Cardiac septum (tissue), 1 donor: ENCODE measurements at places on chromosomes 16 and 17. TPM values are rescaled to one million over a fixed set of nuclear protein-coding genes. Genes with fewer than 3 reads are reported as not detected.

DNA sequence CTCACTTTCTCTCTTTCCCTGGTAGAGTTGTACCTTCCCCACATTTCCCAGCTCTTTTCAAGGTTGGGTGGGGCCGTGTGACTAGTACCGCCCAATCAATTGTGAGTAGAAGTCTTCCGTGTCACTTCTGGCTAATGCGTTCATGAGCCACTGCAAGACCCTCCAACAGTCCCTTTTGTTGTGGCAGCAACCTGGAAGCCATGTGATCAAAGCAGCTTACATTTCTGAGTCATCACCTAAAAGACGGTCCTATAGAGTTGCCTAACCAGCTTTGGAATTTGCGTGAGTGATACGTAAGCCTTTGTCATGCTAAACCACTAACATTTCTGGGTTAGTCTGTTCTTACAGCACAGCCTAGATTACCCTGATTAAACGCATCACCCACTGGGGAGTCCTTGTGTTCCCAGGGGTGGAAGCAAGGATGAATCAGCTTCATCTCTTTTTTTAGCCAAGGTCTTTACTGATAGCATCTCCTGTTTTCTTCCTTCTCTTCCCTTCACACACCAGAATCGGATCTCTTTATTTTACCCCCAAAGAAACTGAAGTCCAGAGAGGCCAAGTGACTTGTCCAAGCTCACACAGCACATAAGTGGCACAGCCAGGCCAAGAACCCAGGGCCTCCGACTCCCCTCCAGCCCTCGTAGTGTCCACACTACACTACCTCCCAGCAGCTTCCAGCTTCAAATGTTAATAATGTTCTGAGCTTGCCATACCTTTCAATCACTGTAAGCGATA lies 366.3 kb upstream of the XYLT1 start:
- no peak for DNase-seq

The RPS15A gene
- total RNA-seq, result 510 TPM

- no peak for DNase-seq
These were observed 10.9 kb downstream of the DLX4 start for GRCh38 chr17:49979748-49980479.

DNA sequence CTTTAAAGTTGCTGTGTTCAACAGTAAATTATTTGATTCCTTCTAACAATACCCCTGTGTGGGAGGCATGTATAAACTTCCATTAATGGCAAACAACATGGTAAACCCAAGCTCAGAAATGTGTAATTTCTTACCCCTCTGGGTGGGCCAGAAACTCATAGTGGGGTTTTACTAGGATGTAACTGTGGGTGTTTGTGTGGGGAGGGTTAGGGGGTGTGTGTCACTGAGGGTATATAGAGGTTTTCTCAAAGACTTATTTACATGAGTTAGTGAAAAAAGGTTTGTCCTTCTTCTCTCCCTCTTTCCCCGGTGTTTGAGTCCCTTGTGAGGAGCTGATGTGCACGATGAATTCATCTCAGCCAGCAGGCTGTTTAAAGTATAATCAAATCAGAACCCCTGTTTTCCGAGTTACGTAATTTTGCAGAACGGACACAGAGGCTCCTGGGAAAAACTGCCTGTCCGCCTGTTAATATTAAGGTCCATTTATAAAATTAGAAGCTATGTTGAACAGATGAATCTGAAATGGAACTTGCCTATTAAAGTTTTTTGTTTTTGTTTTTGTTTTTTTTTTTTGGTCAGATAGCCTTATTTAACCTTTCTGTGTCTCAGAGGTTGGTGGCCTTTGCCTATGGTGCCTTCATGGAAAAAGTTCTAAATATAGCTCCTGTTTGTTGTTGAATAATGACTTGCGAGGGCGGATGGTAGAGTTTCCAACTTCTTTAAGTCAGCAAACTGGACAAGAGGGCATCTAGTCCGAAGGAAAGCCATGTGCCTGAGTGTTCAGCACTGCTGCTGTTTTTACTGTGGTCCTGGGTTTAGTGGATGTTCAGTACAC lies 73.3 kb downstream of the MSI2 start:
- DNase-seq, result peak; percentile 50

DNA sequence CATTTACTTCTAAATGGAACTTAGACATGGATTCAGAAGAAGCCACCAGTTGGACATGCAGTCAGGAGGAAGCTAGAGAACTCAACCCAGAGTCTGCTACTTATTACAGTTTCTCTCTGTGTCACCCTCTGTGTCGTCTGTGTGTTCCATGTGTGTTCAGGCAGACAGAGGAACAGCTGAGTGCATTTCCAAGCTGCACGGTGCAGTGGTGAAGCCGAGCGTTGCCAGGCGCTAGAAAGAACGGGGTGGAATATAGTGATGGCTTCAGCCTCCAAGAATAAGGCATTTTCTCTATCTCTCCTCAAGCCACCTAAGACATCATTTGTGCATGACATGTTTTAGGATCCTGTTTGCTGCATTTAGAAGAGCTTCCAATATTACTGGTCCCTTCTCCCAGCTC lies 101.1 kb upstream of the CCL2 start:
- DNase-seq, result no peak

- no peak for DNase-seq
These were observed 13.3 kb upstream of the PABPN1L start for GRCh38 chr16:88879788-88880055.

- DNase-seq, result no peak
These were observed 144.6 kb upstream of the PLCG2 start for GRCh38 chr16:81634380-81635062.

GRCh38 chr17:10036511-10037061 lies 131.5 kb upstream of the RCVRN start:
- peak; percentile 88 for DNase-seq

The MYH2 gene
- 0.22 TPM for total RNA-seq

The CCL11 gene
- total RNA-seq, result 3.2 TPM

The SDK2 gene
- total RNA-seq, result 3.0 TPM

DNA sequence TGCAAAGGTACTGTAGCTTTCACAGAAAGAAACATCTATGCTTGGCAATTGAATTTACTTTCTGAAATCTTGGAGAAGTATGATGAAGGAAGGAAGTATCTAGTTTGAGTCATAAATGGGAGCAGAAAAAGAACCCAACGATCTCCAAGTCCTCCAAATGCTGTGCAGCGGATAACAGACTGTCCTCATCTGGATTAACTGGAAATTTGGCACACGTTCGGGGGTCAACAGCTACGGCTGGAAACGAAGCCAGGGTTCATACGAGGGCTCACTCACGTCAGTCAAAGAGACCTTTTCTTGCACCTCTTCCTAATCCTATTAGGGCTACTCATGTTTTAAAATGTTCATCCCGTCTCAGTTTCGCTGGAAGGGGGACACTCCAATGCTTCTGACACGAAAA lies 152.0 kb downstream of the ZFHX3 start:
- DNase-seq, result no peak

- no peak for DNase-seq
These were observed 4.4 kb downstream of the GJD3 start for GRCh38 chr17:40360091-40360490.

The PROCA1 gene
- total RNA-seq, result 2.0 TPM

- no peak for DNase-seq
These were observed 37.6 kb downstream of the SALL1 start for GRCh38 chr16:51113236-51114125.

The TBC1D3 gene
- total RNA-seq, result not detected

GRCh38 chr16:72840631-72841381 lies 207.1 kb downstream of the ZFHX3 start:
- DNase-seq, result peak; percentile 36

The MARCHF10 gene
- not detected for total RNA-seq

- no peak for DNase-seq
These were observed 11.0 kb upstream of the BBS2 start for GRCh38 chr16:56530872-56531271.

DNA sequence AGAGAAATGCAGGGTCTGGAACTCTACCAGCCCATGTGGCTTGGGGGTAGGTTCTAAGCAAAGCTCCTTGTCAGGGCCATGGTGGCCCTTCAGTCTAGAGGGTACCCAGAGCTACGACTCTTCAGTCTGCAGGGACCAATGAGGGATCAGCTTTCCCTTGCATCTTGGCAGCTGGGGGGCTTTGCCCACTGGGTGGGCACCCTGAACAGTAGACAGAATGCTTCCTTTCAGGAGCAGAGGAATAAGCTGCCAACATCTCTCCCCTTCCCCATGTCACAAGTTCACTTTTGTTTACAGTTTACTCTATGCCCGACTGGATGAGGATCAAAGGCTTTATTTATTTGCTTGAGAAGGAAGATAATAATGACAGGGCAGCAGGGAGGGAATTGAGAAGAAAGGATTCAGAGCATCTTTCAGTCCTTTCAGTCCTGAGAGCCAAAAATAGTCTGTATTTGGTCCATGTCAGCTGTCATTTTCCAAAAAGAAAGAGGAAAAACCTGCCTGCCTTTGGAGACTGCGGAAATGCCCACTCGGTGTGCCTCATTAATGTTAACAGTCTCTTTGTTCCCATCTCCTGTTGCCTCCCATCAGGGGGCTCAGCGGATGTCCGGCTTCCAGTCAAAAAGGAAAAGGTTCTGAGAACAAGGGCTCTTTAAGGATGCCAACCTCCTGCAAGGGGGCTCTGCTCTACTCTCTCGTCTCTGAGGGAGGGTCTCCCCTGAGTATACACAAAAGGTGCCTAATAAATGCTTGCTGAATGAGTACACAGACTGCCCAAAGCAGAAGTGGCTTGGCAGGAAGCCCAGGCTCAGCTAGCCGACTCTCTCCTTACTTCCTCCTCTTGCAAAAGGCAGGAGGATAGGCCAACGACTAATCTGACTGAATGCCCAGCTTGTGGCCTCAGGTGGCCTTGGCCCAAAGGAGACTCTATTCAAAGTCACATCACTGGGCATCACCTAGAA lies 17.1 kb downstream of the TRAF4 start:
- peak; percentile 87 for DNase-seq

The CHST4 gene
- not detected for total RNA-seq

The RHBDF1 gene
- 31.4 TPM for total RNA-seq

The ANKFN1 gene
- not detected for total RNA-seq

GRCh38 chr17:40707745-40708144 lies 4.2 kb upstream of the KRT24 start:
- DNase-seq, result no peak

GRCh38 chr17:76248013-76248782 lies 7.9 kb upstream of the RNF157 start:
- no peak for DNase-seq

GRCh38 chr16:15618392-15618791 lies 24.6 kb downstream of the MARF1 start:
- DNase-seq, result no peak

DNA sequence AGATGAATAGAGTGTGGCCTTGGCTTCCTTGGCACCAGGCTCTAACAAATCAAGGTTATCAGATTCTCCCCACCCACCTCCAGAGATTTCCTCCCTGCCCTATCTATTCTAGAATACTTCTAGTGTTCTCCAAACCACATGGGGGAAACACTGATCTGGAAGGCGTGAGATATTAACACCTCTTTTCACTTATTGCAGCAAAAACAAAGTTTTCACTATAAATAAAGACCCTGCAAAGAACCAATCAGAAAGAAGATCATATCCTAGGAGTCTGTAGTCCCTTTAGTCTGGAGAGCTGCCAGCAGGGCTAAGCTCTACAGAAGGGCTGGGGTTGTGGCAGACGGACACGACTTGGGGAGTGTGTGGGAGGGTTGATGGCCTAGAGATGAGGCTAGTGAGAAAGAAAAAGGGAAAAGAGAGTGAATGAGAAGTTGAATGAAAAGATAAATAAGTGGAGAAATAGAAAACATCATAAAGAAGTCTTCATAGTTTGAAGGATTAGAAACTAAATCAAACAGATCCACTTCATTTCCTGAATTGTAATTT lies 8.6 kb upstream of the SKAP1 start:
- DNase-seq, result no peak

- no peak for DNase-seq
These were observed 239.2 kb downstream of the PRKCA start for GRCh38 chr17:66541461-66542128.

The CLUH gene
- total RNA-seq, result 143 TPM

GRCh38 chr17:44792276-44792675 lies 33.5 kb downstream of the ADAM11 start:
- DNase-seq, result peak; percentile 9

DNA sequence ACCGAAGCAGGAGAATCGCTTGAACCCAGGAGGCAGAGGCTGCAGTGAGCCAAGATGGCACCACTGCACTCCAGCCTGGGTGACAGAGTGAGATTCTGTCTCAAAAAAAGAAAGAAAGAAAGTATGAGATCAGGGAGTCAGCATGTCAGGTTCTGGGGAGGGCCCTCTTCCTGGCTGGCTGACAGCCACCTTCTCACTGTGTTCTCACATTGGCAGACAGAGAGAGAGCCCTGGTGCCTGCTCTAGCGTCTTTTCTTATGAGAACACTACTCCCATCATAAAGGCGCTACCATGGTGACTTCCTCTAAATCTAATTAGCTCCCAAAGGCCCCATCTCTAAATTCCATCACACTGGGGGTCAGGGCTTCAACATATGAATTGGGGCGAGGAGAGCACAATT lies 27.6 kb upstream of the RBBP6 start:
- no peak for DNase-seq
